ENCODE measurements at places on chromosomes 2 and 18.

GRCh38 chr2:178005756-178006155 lies 66.8 kb downstream of the PDE11A start:
- DNase-seq: no peak

- DNase-seq: no peak
Observed at GRCh38 chr2:37589298-37589697, 82.1 kb downstream of the CDC42EP3 start.

- no peak for DNase-seq
Observed at GRCh38 chr2:233358947-233359346, 4.7 kb downstream of the DGKD start.

GRCh38 chr2:240996834-240997140 lies 1.6 kb upstream of the SNED1 start:
- no peak for DNase-seq

GRCh38 chr2:1937066-1937465 lies 192.8 kb upstream of the PXDN start:
- no peak for DNase-seq

GRCh38 chr18:49514577-49514976 lies 27.5 kb upstream of the C18orf32 start:
- DNase-seq: no peak

- DNase-seq: no peak
Observed at GRCh38 chr2:224378701-224379097, 23.2 kb downstream of the FAM124B start.

DNA sequence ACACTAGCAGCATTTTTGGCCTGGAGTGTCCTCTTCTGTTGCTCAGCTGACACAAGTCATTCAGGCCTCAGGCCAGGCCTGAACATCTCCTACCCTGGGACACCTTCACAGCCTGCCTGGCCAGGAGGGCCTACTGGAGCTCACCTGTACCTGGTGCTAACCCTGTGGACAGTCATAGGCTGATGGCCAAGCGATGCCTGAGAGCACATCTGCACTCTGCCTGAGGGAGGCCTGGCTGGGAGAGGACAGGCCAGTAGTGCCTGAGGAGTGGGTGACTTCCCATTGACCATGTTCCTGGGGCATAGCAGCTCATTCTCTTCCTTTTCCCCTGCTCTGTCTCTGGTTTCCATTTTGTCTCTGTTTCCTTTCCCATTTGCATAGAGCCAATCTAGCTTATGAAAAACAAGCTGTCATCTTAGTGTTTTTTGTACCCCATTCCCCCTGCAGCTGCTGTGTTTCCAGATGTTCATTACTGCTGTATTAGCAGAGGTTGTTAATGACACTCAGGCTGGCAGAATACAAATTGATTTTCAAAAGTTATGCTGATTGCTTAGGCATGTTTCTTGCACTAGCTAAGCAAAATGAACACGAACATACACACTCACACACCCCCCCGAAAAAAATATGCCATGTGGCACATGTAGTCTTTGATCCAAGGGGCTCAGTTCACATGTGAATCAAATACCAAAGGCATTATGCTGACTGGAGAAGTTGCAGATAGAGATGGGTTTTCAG lies 149.7 kb upstream of the HS6ST1 start:
- no peak for DNase-seq
